ENCODE measurements at places on chromosomes 7 and 10. TPM values are rescaled to one million over a fixed set of nuclear protein-coding genes. Genes with fewer than 3 reads are reported as not detected.

DNA sequence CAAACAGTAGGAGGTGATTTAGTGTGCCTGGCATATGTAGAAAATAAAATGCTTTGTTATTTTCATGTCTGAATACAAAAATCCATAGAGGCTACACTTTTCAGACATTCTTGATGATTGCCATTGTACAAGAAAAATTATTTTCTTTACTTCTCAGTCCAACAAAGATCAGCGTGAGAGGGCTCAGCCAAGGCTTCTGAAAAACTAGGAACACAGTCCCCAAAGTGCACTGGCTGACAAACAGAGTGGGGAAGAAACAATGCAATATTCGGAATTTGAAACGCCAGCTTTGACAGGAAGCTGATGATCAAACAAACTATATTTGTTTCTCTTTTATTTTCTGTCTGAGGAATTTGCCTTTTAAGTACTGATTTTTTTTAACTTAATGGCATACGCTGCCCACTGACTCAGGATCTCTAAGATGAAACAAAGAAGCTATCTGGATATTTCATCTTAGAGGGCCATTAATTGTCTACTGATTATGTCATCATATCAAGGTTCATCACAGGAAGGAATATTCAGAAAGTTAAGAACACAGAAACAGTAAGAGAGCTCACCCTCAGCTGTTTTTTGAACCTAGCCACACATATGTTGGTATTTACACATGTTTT, 197.0 kb upstream of the INHBA start:
- no peak for DNase-seq

- no peak for DNase-seq
These were observed 248.9 kb downstream of the EXOC4 start for GRCh38 chr7:133501771-133502170.

DNA sequence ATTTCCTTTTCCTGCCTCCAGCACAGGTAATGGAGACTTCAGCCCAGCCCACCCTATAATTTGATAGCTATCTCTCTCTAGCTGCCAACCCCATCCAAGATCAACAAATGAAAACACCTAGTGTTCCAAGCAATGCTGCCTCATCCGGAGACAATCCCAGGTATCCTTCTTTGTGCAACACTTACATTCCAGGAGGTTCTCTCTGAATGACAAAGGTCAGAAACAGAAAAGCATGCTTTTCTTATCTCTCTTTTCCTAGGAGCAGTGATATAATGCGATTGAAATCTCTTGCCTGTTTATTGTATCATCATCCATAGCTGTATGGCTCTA, 699.3 kb downstream of the INHBA start:
- peak; percentile 7 for DNase-seq

DNA sequence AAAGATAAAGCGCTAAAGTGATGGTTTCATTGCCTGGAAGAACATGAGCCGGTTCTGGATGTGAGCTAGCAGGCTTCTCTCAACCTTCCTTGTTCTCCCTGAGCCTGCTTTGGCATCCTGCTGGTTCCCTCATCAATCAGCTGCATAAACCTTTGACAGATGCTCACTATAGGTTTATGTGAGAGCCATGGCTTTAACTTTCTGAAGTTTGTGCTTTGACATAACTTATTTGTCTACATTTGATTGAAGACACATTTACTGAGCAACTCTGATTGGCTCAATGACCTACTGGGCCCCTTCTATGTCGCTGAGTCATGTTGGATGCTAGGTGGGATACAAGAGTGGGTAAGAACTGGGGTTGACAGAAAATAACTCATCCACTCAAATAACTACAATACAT, 192.0 kb downstream of the ADAM12 start:
- no peak for DNase-seq

- DNase-seq = no peak
These were observed 19.4 kb downstream of the SCRN1 start for GRCh38 chr7:29970158-29970557.

GRCh38 chr10:77325233-77325537, 312.4 kb downstream of the KCNMA1 start:
- no peak for DNase-seq

DNA sequence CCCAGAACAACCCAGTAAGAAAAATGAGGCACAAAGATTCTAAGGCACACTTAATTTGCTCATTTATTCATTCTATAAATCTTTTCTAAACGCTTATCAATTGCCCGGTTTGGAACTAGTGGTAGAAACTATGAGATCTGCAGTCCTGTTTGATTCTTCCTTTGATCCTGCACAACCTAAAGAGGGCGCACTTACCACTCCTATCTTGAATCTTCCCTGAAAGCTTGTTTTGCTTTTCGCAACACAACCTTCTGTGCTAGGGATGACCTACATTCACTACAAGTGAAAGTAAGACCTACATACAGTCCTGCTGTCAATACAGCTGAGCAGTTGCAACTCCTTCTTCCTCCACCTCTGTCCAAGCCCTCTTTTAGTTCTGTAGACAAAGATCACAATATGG, 12.6 kb upstream of the ARL4A start:
- peak; percentile 46 for DNase-seq

GRCh38 chr7:27921081-27921836, 181.3 kb downstream of the TAX1BP1 start:
- DNase-seq = peak; percentile 84

DNA sequence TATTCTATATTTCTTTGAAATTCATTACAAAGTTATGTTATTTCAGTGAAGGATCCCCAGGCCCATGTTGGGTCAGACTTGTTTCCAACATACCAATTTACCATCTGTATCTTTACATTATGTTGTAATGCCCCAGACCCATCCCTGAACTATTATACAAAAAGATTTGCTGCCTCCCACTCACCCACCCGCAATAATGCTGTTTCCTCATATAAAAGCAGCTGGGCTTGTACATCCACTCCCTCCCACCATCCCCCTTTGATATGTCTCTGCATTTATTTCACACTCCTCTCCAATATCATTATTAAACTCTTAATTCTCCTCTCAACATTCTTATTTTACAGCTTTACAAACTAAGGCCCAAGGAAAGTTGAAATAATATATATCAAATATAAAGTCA, 153.7 kb downstream of the DOCK4 start:
- DNase-seq = no peak

- peak; percentile 3 for DNase-seq
These were observed 91.2 kb upstream of the MYL10 start for GRCh38 chr7:101720324-101720723.

DNA sequence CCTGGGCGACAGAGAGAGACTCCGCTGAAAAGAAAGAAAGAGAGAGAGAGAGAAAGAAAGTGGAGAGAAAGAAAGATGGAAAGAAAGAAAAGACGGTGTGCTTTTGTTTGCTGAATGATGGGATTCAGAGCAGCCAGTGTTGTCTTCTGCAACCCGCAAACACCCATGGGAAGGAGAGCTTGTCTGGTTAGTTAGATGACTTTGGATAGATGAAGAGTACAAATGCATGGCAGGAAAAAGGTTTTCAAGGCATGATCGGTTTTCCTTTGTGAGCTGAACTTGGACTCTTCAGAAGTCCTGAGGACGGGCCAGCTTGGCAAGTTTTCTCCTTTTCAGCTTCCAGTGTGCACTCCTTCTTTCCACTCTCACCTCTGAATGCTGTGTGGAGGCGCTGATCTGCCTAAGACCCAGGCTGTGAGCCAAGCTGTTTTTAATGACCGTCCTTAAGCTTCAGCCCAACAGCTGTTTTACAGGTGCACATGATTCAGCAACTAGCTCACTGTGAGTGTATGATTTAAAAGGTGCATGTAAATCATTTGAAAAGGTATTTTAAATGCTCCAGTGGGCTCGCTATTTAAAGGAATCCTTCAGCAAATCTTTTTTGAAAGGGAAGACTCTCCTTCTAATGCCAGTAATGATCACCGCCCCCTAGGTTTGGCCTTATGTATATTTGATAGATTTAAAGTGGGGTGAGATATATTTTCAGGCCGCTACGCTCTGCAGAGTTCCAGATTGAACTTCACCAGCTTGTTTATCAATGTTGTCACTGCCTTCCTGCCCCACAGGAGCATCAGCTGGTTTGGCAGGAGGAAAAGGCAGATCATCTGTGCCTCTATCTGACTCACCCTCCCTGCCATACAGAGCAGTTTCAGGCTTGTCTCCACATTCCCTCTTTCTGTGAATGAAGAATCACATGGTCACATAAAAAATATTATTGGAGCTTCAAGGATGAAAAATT, 115.0 kb downstream of the PLXDC2 start:
- peak; percentile 11 for DNase-seq

DNA sequence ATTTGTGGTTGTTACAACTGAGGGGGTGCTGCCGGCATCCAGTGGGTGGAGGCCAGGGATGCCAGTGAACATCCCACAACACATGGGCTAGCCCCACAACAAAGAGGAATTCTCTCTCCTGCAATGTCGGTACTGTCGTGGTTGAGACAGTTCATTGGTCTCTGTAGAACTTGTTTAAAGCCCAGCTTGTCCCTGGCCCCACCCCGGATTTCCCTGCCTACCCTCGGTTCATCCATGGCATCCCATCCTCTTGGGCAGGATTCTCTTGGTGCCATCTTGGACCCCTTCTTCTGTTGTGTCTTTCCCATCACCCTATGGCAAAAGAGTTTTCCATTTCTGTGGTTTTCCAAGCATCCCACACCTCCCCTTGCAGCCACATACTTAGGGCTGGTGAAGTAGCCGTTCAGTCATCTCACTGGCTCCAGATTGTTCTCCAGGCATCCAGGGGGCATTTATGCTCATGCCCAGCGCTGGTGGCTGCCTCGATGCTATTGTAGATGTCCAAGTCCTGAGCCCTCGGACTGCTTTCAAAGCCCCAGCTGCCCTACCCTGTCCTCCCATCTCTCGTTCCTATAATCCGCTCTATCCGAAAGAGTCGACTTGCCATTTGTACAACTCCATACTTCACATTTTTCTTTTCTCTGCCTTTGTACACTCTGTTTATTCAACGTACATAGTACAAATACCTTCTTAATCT, 39.2 kb downstream of the MGMT start:
- DNase-seq = no peak

DNA sequence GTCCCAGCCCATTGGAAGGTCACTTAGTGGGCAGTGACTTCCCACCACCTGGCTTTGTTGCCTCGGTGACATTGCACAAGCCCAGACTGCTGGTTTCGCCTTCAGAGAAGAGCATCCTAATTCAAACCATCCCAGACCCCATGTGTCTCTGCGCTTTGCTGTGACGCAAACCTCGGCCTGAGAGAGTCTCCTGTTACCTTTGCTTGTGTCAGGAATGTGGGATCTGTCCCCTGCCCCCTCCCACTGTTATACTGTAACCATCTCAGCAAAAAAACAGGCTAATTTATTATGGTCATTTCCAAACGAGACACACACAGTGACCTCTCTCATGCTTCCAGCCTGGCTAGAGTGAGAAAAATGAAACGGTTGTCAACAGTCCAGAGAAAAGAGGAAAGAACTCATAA, 25.0 kb upstream of the AQP1 start:
- DNase-seq = no peak

DNA sequence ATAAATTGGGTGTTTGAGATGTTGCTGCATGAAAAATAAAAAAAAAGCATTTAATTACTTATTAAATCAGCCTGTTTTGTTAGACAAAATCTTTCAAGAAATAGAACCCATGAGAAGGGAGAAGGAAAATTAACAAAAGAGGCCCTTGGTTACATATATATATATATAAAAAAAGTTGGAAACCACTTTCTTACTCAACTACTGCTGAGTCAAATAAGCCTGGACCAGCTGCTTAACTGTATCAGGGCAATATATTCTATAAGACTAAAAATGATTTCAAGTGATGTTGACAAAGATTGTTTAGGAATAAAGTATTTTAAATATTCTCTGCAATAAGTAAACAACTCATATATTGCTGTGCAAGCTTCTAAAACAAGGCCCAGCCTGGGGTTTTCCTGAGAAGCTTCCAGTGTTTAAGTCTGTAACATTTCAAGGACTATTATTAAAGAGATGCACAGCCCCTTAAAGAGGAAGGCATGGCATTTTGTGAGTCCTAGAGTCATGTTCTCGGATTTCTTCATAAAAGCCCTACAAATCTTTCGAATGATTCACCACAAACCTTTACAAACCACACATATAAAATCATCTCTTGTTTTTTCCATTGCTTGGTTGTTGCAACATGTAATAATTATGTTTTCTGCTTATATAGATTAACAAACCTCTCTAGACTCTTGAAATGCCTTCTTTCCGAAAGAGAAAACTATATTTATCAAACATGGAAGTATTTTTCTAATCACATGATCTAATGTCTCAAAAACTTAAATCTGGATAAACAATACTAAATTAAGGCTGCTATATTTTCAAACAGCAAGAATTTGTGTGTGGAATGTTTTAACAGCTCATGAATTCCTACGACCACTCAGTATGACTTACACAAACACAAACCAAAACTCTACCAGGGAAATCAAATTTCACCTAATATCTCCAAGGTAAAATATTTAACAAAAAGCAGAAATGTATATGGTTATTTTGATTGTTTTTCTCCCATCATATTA, 14.3 kb downstream of the JAZF1 start:
- peak; percentile 22 for DNase-seq

The PPP1R9A gene
- 25.7 TPM for total RNA-seq

The FEZF1 gene
- total RNA-seq = not detected

The UMAD1 gene
- total RNA-seq = 29.0 TPM

The OPN1SW gene
- total RNA-seq = not detected

The UNCX gene
- not detected for total RNA-seq

The DGKI gene
- 2.7 TPM for total RNA-seq

The KNDC1 gene
- 13.4 TPM for total RNA-seq

Measured in hepatocyte (in vitro differentiated cells).